ENCODE measurements at places on chromosomes 2 and 18. TPM values are rescaled to one million over a fixed set of nuclear protein-coding genes. Genes with fewer than 3 reads are reported as not detected.

ZAP70 gene
- total RNA-seq = 8.7 TPM

GKN2 gene
- total RNA-seq = not detected

ANKRD39 gene
- total RNA-seq = 15.4 TPM

BOK gene
- total RNA-seq = 3.7 TPM

AGXT gene
- not detected for total RNA-seq

UBE2F gene
- 67.6 TPM for total RNA-seq

AMER3 gene
- total RNA-seq = not detected

E2F6 gene
- 11.3 TPM for total RNA-seq

FER1L5 gene
- 0.06 TPM for total RNA-seq

ASAP2 gene
- total RNA-seq = 16.2 TPM

NDUFAF7 gene
- 28.3 TPM for total RNA-seq

BOLL gene
- 0.18 TPM for total RNA-seq

- DNase-seq = no peak
- H3K4me3 ChIP-seq = no peak overlapping the region
- no peaks in the 10 kb centered on the region for H3K36me3 ChIP-seq
- no peak overlapping the region for H3K27ac ChIP-seq
Measured at GRCh38 chr2:47738331-47738730, 44.6 kb upstream of the MSH6 start.

DNA sequence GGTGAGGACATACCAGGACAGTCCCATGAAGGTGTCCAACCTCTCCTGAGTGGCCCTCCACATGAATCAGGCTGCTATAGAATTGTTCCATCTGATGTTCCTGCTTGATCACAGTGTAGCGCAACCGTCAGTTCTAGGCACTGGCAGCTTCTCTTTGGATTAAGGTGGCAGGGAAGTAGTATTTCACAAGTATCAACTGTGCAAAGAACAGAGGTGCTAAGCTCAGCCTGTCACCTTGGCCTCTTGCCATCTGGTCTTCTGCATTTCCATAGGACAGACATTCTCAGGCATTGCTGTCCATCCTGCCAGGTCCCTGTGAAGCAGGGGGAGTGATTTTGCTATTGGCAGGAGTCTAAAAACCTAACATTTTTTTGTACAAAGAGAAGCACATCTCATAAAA, 182.2 kb upstream of the EPAS1 start:
- H3K4me1 ChIP-seq = peaks cover 28% of the 10 kb centered on the region
- DNase-seq = no peak
- H3K27ac ChIP-seq = no peak overlapping the region
- H3K4me3 ChIP-seq = no peak overlapping the region
- H3K27me3 ChIP-seq = no peaks in the 10 kb centered on the region
- H3K36me3 ChIP-seq = no peaks in the 10 kb centered on the region

DNA sequence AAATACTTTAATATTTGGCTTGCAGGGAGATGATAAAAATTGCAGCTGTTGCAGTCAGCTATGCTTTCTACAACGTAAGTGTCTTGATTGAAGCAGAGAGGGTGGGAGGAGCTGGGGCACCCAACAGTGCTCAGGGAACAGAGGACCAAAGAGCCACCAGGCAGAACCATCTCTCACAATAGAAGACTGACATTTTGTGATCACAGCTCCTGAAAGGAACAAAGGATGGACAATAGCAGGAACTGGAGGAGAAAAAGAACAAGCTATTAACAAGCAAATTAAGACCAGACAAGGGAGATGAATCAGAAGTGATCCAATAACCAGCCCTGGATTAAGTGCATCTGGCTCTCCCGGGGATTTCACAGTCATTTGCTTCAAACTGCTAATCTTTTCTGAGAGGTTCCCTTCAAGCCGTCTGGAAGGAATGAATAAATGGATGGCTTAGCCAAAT, 65.7 kb upstream of the SMAD2 start:
- no peak for DNase-seq
- H3K27ac ChIP-seq = no peak overlapping the region
- H3K4me3 ChIP-seq = no peak overlapping the region
- no peaks in the 10 kb centered on the region for H3K4me1 ChIP-seq
- no peaks in the 10 kb centered on the region for H3K27me3 ChIP-seq

DNA sequence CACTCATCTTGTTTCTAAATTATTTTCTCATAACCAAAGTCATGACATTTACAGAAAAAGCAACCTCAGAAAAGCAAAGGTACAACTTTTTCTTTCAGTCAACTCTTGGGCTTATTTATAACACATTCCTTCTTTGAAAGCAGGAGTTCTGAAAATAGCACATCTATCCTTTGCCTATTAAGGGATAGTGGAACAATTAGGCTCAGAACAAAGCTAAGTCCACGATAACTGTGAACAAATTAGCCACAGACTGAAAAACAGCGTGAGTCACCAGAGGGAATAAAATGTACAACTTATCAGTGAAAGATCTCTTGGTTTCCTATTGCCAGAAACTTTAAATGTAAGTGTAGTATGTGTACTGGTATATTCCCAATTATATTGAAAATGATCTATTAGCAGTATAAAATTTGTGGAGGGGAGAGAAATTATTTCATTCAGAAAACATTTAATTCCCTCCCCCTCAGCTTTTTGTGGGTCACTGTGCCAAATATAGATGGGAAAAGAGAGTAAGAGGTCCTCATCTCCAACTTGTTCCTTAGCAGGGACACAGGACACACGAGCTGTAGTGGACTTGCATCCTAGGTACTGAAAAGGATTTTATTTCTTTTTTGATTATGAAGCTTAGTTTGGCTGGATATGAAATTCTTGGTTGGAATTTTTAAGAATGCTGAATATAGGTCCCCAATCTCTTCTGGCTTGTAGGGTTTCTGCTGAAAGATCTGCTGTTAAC, 15.4 kb upstream of the MATN3 start:
- DNase-seq = no peak
- peaks cover 60% of the 10 kb centered on the region for H3K36me3 ChIP-seq
- H3K27ac ChIP-seq = peak overlapping the region; percentile 58
- no peaks in the 10 kb centered on the region for H3K27me3 ChIP-seq

DNA sequence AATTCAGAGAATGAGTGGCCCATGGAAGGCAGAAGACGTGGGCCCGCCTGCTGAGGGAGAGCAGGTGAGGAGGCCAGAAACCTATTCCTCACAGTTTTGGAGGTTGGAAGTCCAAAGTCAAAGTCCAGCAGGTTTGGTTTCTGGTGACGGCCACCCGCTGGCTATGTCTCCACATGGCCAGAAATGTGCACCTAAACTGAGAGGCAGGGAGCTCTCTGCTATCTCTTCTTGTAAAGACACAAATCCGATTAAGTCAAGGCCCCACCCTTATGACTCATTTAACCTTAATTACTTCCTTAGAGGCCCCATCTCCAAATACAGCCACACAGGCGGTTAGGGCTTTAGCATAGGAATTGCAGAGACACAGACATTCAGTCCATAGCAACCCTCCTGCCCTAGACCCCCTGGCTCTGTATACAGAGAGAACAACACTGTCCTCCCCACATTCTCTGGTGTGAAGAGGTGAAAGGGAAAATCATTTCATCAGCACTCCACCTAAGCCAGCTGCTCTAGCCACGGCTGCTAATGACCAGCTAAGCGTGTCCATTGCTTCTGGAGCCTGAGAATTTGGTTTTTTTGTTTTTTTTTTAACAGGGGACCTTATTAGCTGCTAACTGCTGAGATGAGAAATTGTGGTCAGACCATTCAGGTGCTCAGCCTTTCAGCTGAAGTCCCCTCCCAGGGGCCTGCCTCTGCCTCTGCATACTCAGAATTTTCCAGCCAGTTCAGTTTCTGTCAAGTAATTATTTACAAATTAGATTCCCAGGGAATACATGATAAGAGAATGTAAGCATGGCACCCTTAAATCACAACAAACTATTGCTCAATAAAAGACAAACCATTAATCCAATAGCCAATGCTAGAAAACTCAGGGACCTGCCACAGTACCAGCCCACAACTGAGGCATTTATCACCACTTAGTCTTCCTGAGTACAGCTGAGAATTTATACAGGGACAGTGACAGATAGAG, 368.7 kb upstream of the ID2 start:
- no peaks in the 10 kb centered on the region for H3K27me3 ChIP-seq
- no peaks in the 10 kb centered on the region for H3K4me1 ChIP-seq
- no peaks in the 10 kb centered on the region for H3K36me3 ChIP-seq
- H3K4me3 ChIP-seq = no peak overlapping the region
- no peak for DNase-seq

GRCh38 chr18:11886577-11887110, 21.5 kb downstream of the MPPE1 start:
- peaks cover 4% of the 10 kb centered on the region for H3K36me3 ChIP-seq
- no peak overlapping the region for H3K4me3 ChIP-seq
- no peaks in the 10 kb centered on the region for H3K27me3 ChIP-seq
- H3K27ac ChIP-seq = no peak overlapping the region

DNA sequence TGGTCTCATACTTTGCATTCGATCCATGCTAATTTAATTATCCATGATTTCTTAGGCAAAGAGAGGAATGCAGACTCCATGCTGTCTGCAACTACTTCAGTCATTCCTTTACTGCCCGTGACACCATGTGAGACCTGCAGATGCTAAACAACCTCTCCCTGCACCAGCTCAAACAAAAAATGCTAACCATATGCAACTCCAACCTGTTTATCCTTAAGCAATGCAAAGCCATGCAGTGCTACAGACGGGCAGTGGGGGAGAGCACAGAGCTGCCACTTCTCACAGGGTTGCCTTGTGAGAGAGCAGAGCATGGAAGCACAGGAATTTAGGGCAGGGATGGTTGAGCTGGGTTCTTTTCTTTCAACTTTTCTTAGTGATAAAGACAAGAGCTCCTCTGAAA, 74.9 kb upstream of the KLHL14 start:
- H3K4me1 ChIP-seq = no peaks in the 10 kb centered on the region
- no peak for DNase-seq
- H3K27ac ChIP-seq = no peak overlapping the region
- H3K27me3 ChIP-seq = peaks cover 3% of the 10 kb centered on the region

DNA sequence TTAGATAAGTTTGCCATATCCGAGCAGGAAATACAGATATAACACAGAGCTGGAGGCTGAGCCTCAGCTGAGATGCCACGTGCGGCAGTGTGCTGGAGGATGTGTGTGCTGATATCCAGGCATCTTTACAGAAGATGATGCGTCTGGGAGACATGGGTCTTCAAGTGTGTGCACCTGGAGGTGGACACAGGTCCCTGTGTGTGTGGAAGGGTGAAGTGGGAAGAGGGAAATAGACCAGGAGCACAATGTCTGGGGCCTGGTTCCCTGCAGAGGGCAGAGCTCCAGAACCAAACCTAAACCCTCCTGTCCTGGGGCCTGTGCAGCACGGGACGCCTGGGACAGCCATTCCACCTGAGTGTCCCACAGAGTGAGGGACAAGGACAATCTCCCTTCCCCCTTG, 180.3 kb upstream of the RAB12 start:
- no peaks in the 10 kb centered on the region for H3K27me3 ChIP-seq
- H3K4me3 ChIP-seq = no peak overlapping the region
- no peaks in the 10 kb centered on the region for H3K36me3 ChIP-seq
- no peaks in the 10 kb centered on the region for H3K4me1 ChIP-seq
- no peak overlapping the region for H3K27ac ChIP-seq
- no peak for DNase-seq

- H3K4me1 ChIP-seq = peaks cover 4% of the 10 kb centered on the region
- DNase-seq = no peak
- H3K36me3 ChIP-seq = peaks cover 25% of the 10 kb centered on the region
- H3K27ac ChIP-seq = no peak overlapping the region
- H3K4me3 ChIP-seq = no peak overlapping the region
Measured at GRCh38 chr2:100279586-100280534, 42.4 kb downstream of the LONRF2 start.

DNA sequence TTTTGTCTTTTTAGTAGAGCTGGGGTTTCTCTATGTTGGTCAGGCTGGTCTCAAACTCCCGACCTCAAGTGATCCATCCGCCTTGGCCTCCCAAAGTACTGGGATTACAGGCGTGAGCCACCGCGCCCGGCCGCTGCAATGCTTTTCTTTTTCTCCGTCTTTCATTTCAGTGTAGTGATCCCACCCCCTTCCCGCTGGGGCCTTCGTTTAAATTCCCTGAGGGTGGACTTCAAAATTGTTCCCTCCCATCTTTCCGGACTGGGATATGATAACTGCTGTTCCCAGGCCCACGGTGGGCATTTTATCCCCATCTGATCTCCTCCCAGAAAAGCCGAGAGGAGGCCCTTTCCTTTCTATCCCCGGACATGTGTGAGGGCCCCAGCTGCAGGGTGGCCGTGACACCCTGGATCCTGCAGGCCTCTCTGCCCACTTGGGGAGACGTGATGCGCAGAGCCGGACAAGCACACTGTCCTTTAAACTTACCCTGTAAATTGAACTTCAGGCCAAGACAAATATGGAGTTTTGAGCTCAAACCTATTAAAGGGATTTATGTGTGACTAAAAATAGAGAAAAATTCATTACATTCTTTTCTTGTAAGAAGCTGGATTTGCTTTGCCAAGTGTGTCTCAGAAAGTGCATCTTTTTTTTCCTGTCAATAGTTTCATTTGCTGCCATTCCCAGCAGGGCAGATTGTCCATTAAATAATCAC, 54.5 kb upstream of the AFF3 start:
- H3K4me3 ChIP-seq = no peak overlapping the region
- no peaks in the 10 kb centered on the region for H3K36me3 ChIP-seq
- H3K4me1 ChIP-seq = peaks cover 32% of the 10 kb centered on the region

- H3K27ac ChIP-seq = no peak overlapping the region
- no peak for DNase-seq
- H3K27me3 ChIP-seq = no peaks in the 10 kb centered on the region
- peaks cover 6% of the 10 kb centered on the region for H3K4me1 ChIP-seq
Measured at GRCh38 chr2:133553251-133553650, 15.0 kb downstream of the NCKAP5 start.

DNA sequence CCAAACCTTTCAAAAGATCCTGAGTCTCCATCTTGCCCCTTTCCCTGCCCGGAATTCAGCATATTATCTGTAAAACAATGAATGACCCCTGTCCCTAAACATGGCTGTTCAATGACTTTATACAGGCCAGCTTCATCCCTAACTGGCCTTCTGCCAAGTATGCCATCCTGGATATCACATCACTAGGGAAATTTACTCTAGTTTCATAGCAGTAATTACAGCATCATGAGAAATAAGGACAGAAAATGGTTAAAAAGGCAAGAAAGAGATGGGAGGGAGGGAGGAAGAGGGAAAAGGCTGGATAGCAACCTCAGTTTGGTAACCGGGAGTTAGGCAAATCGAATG, 4.4 kb downstream of the MBOAT2 start:
- H3K27ac ChIP-seq = no peak overlapping the region

DNA sequence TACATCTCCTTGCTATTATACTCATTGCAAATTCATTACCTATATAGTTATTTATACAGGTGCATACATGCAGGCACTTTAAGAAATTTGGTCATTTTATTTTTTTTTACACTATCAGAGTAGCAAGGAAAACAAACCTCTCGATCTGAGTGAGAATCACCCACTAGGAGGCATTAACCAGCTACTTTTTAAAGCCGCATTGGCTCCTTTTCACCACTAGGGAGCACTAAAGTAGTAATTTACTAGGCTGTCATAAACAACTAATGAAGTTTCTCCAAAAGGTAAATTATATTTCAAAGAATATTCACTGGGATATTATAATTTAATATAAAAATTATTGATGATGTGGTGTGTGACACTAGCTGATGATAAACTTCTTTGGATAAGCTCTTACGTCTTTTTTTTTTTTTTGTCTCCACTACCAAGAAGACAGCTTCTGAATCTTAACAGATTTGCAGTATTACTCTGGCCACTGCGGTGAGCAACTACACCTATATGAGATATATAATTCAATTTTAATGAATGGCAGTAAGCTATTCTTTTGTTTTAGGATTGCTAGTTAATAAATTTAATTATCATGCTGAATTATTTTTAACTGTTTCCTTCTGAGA, 101.9 kb downstream of the NOL4 start:
- no peak overlapping the region for H3K4me3 ChIP-seq
- H3K27me3 ChIP-seq = no peaks in the 10 kb centered on the region
- DNase-seq = peak; percentile 7
- H3K27ac ChIP-seq = no peak overlapping the region
- H3K36me3 ChIP-seq = no peaks in the 10 kb centered on the region

- DNase-seq = no peak
- no peak overlapping the region for H3K27ac ChIP-seq
- no peaks in the 10 kb centered on the region for H3K4me1 ChIP-seq
- no peaks in the 10 kb centered on the region for H3K36me3 ChIP-seq
Measured at GRCh38 chr18:50750546-50750945, 69.3 kb downstream of the MRO start.
